ENCODE measurements at places on chromosomes 4 and X. TPM values are rescaled to one million over a fixed set of nuclear protein-coding genes. Genes with fewer than 3 reads are reported as not detected.

Gene MAGED4
- total RNA-seq = 6.6 TPM

Gene CDX4
- total RNA-seq = not detected

Gene AADAT
- total RNA-seq = not detected

Gene AMBN
- not detected for total RNA-seq

Gene GLRB
- total RNA-seq = not detected

Gene DSPP
- not detected for total RNA-seq

Gene PLCXD1
- 133 TPM for total RNA-seq

DNA sequence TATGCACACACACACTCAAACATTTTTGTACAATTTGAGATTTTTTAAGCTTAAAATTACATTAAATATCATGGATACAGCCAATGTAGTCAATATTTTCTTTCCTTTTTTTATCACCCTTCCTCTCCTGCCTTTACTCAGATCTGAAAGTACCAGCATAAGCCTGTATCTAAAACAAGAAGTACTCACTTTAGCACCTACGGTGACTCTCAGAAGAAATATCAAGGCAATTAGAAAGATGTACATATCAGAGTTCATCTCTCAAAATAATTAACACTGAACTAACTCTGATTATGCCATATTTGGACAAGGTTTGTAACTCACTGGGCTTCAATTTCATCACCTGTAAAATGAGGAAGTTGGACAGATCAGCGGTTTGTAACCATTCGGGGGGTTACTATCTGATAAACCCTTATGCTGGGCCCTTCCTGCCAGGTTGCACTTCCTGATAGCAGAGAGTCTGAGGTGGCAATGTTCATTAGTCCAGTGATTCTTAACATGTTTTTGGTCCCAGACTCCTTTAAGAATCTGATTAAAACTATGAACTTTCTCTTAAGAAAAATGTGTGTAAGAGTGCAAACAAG, 5.7 kb upstream of the GPR174 start:
- DNase-seq = peak; percentile 87

GRCh38 chrX:41734530-41734929, 10.5 kb downstream of the GPR82 start:
- DNase-seq = peak; percentile 56

- DNase-seq = peak; percentile 48
Measured at GRCh38 chr4:77433418-77433733, 172.2 kb upstream of the CXCL13 start.

- peak; percentile 10 for DNase-seq
Measured at GRCh38 chr4:98745366-98745765, 87.0 kb upstream of the TSPAN5 start.

- DNase-seq = no peak
Measured at GRCh38 chrX:127570276-127570675, 481.9 kb downstream of the ACTRT1 start.

DNA sequence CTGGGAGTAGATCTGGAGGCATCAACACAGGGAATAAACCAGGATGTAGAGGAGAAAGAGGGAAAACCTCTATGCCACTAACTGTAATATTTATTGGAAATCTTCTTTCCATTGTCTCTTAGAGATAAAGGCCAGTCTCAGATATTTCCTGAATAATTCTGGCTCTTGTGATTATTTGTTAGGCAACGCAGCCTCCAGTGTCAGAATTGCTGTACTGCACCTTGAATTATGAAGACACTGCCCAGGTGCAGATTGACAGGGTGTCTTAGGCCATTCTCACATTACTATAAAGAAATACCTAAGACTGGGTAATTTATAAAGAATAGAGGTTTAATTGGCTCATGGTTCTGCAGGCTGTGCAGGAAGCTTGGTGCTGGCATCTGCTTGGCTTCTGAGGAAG, 100.7 kb upstream of the ZDHHC15 start:
- no peak for DNase-seq

GRCh38 chr4:1155314-1155713, 17.1 kb downstream of the SPON2 start:
- DNase-seq = no peak

DNA sequence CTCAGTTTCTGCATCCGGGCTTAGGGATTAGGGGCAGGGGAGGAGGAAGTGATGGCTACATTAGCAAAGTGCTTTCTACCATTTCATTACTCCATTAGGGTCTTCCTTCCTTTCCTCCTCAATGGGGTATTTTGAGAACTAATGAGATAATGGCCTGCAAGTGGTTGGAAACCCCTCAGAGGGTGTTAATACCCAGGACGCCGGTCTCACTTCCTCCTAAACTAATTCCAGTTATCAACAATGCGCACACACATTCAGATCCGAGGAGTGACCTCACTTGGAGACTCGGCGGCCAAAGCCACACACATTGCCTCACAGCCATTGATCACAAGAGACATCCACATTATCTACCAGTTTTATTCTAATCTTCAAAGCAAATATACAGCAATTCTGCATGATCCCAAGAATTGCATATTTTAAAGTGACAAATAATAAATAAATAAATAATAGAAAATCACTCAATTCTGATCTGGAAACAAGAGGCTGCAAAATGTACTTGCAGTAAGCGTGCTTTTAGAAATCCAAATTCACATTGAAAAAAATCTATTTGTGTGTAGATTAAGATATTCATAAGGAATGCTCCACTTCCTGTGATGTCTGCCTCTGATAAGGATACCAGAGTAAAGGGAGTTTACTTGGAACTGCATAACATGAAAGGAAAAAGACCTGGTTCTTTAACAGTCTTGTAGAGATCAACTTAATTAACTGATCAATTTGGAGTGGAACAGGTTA, 329.1 kb downstream of the FBXW7 start:
- DNase-seq = no peak

GRCh38 chr4:98873059-98873458, 55.9 kb downstream of the EIF4E start:
- DNase-seq = no peak
